GM23338 (cell line): ENCODE measurements at places on chromosomes 4 and X. TPM values are rescaled to one million over a fixed set of nuclear protein-coding genes. Genes with fewer than 3 reads are reported as not detected.

Gene GAGE10
- total RNA-seq, result not detected in 2 replicates

Gene FAT4
- 6.1 and 6.8 TPM in 2 replicates for total RNA-seq

DNA sequence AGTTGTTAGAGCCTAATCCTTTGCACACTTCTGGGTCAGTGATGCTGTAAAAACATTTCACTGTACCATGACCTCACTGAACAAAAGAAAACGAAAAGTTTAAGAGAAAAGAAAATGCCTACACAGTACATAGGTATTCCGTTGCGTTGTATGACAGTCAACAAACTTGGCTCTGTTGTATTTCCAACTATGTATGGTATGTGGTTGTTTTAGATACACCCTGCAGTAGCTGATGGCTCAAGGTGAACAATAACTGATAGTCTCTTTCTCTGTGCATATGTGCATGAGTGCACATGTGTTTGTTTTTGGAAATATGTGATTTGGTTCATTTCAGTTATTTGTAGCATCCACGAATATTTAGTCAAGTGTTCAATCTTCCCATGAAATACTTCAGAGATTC lies 176.0 kb downstream of the BMPR1B start:
- no peak overlapping the region for H3K4me3 ChIP-seq
- DNase-seq, result no peak
- H3K27ac ChIP-seq, result no peak overlapping the region
- H3K36me3 ChIP-seq, result no peaks in the 10 kb centered on the region

Gene OFD1
- total RNA-seq, result 21.2 and 25.4 TPM in 2 replicates

Gene SPIN2A
- total RNA-seq, result 1.4 and 2.6 TPM in 2 replicates

Gene STAP1
- total RNA-seq, result not detected in 2 replicates

Gene ZDHHC15
- 4.3 and 4.7 TPM in 2 replicates for total RNA-seq

Gene SMIM10L2A
- total RNA-seq, result 5.0 and 5.6 TPM in 2 replicates

- H3K27ac ChIP-seq, result no peak overlapping the region
- H3K27me3 ChIP-seq, result peaks cover 9% of the 10 kb centered on the region
- H3K4me3 ChIP-seq, result no peak overlapping the region
- no peak for DNase-seq
- H3K4me1 ChIP-seq, result no peaks in the 10 kb centered on the region
Observed at GRCh38 chrX:119479845-119480244, 11.6 kb downstream of the SLC25A5 start.

DNA sequence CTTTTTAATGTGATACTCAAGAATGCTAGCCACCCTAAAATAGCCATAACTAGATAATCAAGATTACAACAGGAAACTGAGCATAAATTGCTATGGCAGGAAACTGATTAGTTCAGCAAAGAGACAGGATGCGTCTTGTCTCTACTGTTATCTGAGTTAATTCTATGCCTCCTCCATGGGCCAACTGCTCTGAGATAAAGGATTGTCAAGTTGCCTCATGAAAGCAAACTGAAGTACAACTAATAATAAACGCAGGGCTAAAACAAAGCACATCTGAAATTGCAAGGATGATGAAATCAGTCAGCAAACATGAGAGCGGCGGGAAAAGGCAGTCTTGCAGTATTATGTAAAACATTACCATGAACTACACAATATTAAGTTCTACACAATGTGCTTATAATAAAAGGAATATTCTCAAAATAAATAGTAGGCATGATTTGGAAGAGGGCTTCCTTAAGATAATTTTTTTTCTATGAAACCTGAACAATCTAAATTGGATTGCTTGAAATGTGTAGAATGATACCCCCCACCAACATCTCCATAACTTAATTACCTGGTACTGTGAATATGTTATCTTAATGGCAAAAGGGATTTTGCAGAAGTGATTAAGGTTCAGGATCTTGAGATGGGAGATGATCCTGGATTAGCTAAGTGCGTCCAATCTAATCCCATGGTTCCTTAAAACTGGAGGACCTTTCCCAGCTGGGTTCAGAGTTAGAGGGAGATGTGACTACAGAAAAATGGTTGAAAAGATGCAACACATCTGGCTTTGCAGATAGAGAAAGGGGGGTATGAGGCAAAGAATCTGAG lies 65.9 kb downstream of the ANTXR2 start:
- peaks cover 5% of the 10 kb centered on the region for H3K4me1 ChIP-seq
- no peak overlapping the region for H3K4me3 ChIP-seq
- H3K27ac ChIP-seq, result no peak overlapping the region

GRCh38 chrX:120224388-120224787 lies 26.2 kb upstream of the ZBTB33 start:
- H3K4me1 ChIP-seq, result no peaks in the 10 kb centered on the region
- H3K27me3 ChIP-seq, result no peaks in the 10 kb centered on the region
- no peaks in the 10 kb centered on the region for H3K36me3 ChIP-seq
- DNase-seq, result no peak
- no peak overlapping the region for H3K27ac ChIP-seq

- no peak overlapping the region for H3K4me3 ChIP-seq
- no peaks in the 10 kb centered on the region for H3K27me3 ChIP-seq
Observed at GRCh38 chr4:2949782-2950125, 13.5 kb downstream of the NOP14 start.

Gene PRR32
- total RNA-seq, result not detected in 2 replicates

DNA sequence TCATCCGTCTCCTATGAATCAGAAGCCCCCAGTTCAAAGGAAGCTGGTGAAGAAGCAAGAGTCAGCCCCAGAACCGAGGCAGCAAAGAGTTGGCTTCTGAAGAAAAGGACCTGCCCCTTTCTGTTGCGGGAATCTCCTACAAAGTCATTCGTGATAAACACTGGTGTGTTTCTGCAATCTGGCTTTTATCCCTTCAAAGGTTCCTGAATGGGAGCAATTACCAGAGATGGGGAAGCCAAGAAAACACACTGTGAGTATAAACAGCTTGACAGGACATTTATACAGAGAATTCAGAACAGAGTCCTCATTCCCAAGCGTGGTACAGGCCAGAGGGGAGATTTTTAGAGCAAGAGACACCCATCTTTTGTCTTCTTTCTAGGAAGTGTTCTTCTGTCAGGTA lies 226.8 kb upstream of the LNX1 start:
- H3K36me3 ChIP-seq, result no peaks in the 10 kb centered on the region
- DNase-seq, result no peak
- no peaks in the 10 kb centered on the region for H3K4me1 ChIP-seq
- no peaks in the 10 kb centered on the region for H3K27me3 ChIP-seq

DNA sequence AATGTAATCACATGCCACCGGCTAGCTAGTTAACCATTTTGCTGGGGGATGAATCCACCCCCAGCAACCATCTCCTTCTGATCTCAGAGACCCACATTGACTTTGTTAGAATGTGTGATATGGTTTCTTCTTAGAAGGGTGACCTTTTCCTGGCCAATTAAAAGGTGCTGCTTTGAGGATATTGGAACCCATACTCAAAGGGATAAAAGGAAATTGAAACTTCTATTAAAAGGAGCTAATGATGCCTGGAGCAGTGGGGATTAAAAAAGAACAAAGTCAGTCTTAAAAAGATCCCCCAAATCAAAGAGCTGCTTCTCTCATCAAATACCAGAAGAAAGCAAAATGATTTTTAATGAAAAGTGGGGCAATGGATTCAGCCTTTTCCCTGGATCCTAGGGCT lies 214.1 kb downstream of the SHROOM3 start:
- H3K4me1 ChIP-seq, result no peaks in the 10 kb centered on the region
- H3K27ac ChIP-seq, result no peak overlapping the region
- H3K36me3 ChIP-seq, result no peaks in the 10 kb centered on the region

Gene GDPD2
- total RNA-seq, result 10.3 and 11.3 TPM in 2 replicates

Gene FSTL5
- 0.27 and 0.49 TPM in 2 replicates for total RNA-seq
